HL-60 (cell line): ENCODE measurements at places on chromosomes 1 and 21.

DNA sequence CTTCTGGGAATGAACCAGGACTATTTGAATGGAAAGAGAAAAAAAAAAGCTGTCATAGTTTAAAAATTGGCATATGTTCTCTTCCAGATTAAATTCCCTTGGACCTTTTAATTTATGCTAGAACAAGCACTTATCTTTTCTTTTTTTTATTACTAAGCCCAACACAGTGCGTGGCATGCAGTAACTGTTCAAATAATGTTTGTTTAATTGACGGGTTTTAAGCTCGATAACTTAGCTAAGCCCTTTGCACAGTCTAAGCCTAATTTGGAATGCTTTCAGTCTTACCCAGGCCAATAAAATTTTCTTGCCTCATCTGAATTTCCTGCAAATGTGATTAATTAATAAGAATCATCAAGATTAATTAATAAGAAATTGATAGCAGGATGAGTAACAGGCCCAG lies 39.3 kb upstream of the EDEM3 start:
- no peak for DNase-seq

DNA sequence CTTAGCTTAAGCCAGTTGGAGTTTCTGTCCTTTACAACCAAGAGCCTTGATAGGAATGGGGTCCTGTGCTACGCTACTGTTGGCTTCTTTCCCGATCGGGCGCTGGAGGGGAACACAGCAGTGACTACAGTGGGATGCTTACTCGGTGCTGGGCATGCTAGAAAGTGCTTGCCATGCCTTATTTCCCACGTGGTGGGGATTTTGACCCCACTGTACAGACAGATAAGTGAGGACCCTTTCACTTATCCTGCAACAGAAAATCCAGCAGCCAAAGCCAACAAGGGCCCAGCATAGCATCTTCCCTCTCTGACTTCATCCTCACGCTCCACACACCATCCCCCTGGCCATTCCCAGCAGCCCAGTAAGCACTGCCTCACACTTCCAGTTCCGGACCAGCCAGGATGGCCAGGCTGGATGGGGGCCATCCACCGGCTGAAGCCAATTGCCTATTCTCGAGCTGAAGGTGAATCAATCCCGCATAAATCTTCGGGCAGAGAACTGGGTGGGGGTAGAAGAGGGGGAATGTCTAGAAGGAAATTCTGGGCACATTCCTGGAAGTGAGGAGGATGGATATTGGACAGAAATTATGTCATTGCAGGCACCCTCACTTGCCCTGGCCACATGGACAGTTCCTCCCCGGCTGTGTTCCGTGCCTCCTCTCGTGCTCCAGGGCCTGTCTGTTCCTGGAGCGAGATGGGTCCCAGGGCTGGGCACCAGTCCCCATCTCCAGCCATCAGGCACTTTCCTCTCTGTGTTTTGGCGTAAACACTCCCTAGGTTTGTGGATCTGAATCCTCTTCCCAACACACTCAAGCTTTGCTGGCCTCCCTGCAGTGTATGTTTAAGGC lies 2.0 kb upstream of the ABCG1 start:
- DNase-seq: no peak

DNA sequence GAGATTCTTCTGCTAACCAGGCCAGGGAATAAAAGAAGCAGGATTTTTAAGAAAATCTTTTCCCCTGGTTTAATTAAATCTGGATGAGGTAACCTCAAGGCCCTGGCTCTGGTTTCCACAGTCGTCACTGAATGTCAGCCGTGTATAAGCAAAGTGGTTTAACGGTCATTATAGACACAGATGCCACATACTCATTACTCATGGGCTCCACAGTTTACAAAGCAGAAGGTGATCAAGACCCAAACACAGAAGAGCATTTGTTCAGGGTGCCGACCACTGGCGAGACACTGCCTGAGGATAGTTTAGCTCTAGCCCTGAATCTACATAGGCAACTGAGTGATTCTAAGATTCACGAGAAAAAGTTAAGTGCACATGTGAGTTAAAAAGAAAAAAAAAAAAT lies 27.8 kb upstream of the RAP1GAP start:
- DNase-seq: no peak

DNA sequence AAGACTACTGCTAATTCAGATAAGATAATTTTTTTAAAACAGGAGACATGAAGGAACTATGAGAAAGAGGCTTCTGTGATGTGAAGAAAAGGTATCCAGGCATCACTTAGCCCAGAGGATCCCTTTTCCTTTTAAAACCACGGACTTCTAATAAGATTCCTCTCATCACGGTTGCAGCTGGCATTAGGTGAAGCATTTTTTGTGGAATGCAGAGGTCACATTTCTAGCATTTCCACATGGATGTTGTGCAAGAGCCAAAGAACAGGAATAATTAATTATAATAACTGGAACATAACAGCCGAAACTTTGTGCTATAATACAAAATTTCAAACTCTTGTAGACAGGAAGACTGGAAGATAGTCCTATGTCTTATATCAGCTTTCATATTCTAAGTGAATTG lies 27.6 kb downstream of the CYP2J2 start:
- DNase-seq: no peak

DNA sequence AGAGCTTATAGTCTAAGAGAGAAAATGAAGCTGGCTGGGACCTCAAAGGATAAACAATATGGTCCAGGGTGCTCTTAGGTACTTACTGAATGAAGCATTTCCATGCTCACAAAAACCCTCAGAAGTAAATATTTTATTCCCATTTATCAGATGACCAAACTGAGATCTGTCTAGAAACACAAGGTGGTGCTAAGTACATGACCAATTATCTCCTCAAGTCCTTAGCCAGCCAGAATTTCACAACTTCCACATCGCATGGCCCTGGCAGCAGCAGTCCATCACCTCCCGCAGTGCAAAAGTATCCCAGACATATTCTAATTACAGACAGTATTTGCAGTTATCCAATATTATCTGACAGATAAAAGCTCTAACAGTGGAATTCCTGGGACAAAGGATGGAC lies 321.7 kb upstream of the PROX1 start:
- no peak for DNase-seq

GRCh38 chr21:35503671-35504070 lies 454.6 kb upstream of the RUNX1 start:
- DNase-seq: no peak

- no peak for DNase-seq
Measured at GRCh38 chr1:84352298-84353106, 45.8 kb upstream of the DNASE2B start.

GRCh38 chr1:154869351-154870114 lies 548 bp downstream of the KCNN3 start:
- DNase-seq: no peak

GRCh38 chr1:39086386-39086785 lies 60.2 kb downstream of the NDUFS5 start:
- no peak for DNase-seq

DNA sequence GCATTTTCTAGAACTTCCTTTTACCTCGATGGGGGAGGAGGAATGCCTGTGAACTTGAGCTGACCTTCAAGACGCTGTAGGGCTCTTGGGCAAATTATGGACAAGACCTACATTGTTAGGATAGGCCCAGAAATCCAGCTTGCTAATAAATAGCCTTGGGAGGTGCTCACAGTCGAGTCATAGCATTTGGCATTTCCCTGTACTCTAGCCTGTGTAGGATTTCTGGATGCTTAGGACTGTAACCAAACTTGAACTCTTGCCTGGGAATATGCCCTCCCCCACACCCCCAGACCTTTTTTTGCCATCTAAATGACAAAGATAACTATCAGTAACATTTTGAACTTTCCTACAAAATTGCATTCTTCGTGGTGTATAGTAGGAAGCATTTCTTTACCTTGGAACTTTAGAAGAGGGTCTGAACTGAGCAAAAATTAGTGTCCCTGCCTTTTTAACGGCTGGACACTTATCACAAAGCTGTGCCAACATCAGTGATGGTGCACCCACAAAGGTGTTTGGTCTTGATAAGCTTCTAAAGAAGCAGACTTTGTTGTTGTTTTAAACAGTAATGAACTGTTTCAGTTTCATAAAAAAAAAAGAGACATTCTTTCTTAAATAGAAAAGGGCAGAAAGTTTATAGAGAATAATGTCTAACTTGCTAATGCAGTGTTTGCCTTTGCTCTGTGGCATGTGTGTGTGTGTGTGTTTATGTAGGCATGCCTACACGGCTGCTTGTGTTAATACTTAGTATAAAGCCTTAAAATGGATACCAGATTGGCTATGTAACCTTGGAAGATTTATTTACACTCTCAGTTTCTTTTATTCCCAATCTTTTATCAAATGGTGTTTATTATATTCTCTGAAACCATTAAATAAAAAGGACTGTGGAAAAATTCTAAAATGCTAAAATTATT lies 88.2 kb downstream of the NFIA start:
- no peak for DNase-seq

DNA sequence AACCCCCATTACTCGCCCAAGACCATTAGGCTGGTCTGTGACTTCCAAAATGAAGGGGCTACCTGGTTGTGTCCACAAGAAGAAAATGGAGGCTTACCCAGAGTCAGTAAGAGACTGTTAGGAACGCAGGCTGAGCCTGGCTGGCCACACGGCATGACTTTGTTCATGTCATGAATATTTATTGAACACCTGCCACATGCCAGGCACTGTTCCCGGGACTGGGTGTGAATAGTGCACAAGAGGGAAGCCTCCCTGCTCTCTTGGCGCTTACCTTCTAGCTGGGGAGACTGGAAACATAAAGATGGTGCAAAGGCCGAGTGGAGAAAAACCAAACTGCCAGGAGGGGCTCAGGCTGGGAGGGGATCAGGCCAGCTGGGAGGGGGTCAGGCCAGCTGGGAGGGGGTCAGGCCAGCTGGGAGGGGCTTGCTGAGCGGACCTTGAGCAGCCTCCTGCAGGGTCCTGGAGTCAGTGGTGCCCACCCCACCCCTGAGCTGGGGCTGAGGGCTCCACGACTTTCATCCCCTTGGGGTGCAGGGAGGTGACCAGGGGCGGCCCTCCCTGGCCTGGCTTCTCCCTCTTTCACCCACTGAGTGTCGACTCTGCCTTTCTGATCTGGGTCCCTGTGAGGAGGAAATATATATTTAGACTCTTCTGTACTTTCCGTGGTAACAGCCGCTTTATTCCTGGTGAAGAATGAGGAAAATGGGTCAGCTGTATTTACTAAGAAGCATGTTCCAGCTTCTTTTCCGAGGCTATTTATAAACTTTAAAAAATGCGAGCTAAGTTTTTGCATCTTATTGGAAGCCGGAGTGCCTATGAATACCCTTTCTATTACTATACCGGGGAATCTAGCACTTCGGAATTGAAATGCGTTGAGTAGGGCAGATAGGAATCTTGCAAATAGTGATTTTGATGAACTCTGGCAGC lies 139.0 kb downstream of the CAMTA1 start:
- no peak for DNase-seq

DNA sequence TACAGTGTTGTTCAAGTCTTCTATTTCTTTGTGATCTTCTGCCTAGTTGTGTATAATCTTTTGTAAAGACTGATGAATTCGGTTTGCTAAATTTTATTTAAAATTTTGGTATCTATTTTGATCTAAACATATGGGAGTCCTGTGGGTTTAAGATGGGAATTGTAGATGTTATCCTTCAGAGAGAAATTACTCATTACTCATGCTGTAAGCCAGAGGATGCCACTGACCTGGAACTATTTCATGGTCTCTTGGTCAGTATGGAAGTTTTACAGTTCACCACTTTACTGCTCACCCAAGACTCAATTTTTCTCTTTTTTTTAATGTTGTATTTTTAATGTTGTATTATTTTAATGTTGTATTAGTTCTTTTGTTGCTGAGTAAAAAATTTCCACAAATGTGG lies 138.6 kb upstream of the B3GALT2 start:
- no peak for DNase-seq
